ENCODE measurements at places on chromosomes 2 and 18. TPM values are rescaled to one million over a fixed set of nuclear protein-coding genes. Genes with fewer than 3 reads are reported as not detected.

DNA sequence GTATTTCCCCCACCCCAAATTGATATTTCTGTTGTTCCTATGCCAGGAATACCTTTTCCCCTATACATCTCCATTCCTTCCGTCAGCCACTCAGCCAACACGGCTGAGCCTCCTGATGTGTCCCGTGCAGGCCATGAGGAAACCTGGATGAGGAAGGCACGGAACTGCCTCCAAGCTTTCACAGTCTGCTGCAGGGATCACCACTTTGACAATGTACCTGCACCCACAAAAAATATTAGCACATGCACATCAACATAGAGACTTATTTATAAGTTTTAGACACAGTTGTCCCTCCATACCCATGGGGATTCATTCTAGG is 101.4 kb upstream of the PPP1CB start:
- no peak for DNase-seq

- DNase-seq, result peak; percentile 85
Measured at GRCh38 chr18:79395761-79396404, at the start of gene NFATC1. Gene NFATC1 (plus strand): TSS chr18:79395930. CDS start chr18:79396225, 295 bp downstream.

GRCh38 chr18:46264255-46264654 is 160.1 kb downstream of the HAUS1 start:
- no peak for DNase-seq

- no peak for DNase-seq
Measured at GRCh38 chr2:36246320-36246990, 109.1 kb upstream of the CRIM1 start.

GRCh38 chr2:145422576-145422975 is 902.7 kb upstream of the ZEB2 start:
- DNase-seq, result no peak

DNA sequence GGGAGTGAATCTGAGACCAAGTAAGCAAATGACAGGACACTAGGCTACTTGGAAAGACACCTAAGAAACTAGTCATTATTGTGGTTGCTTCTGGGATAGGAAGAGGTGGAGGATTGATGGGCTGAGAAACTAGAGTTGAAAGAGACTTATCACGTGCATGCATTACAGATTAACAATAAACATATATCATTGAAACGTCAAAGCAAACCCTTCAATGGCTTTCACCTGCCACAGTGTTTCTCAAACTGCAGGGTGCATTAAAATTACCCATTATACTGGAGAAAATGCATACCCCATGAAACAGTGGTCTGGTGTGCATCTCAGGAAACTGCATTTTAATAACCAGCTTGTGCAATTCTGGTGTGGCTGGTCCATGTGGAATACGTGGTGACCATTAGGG is 318.8 kb downstream of the SMAD2 start:
- DNase-seq, result no peak

GRCh38 chr2:109560265-109560664 is 53.5 kb downstream of the SEPTIN10 start:
- no peak for DNase-seq

The MOCOS gene
- 0.10 TPM for polyA plus RNA-seq

The OR6B2 gene
- polyA plus RNA-seq, result not detected

The KIAA2012 gene
- 0.19 TPM for polyA plus RNA-seq

The TNFRSF11A gene
- polyA plus RNA-seq, result 4.7 TPM

The PROKR1 gene
- 2.1 TPM for polyA plus RNA-seq

The ANTXR1 gene
- 108 TPM for polyA plus RNA-seq
